A549 treated with AZD2906 at 1 μM for 4 hours (cell line): ENCODE measurements at places on chromosomes 3 and 15. TPM values are rescaled to one million over a fixed set of nuclear protein-coding genes. Genes with fewer than 3 reads are reported as not detected.

Gene PIK3R4
- 15.4 to 18.3 TPM (median 16.3 TPM) in 5 replicates for total RNA-seq

Gene NFKBIZ
- 7.9 to 8.8 TPM (median 8.5 TPM) in 5 replicates for total RNA-seq

Gene ACVR2B
- 1.7 to 2.6 TPM (median 2.5 TPM) in 5 replicates for total RNA-seq

Gene IL5RA
- not detected in 5 replicates for total RNA-seq

Gene MORC1
- total RNA-seq = not detected in 5 replicates

Gene ARPIN
- total RNA-seq = 9.6 to 12.7 TPM (median 12.2 TPM) in 5 replicates

Gene ERICH6
- total RNA-seq = 0.10 TPM in 1 of 5 replicates, not detected in the others

Gene SHF
- total RNA-seq = 0.36 to 0.75 TPM (median 0.53 TPM) in 5 replicates

Gene WNT5A
- 0.59 to 1.3 TPM (median 0.95 TPM) in 5 replicates for total RNA-seq

Gene GMNC
- not detected in 5 replicates for total RNA-seq

Gene GOLGA6D
- 0.02 to 0.03 TPM in 2 of 5 replicates, not detected in the others for total RNA-seq

Gene ARHGAP31
- total RNA-seq = 0.63 to 1.3 TPM (median 1.1 TPM) in 5 replicates

Gene ZIC1
- 0.01 to 0.16 TPM in 2 of 5 replicates, not detected in the others for total RNA-seq

Gene C3orf85
- total RNA-seq = not detected in 5 replicates

Gene SPRED1
- 7.0 to 8.4 TPM (median 8.0 TPM) in 5 replicates for total RNA-seq

Gene MYO5C
- 4.8 to 6.6 TPM (median 5.9 TPM) in 5 replicates for total RNA-seq

Gene GPR62
- not detected in 5 replicates for total RNA-seq

Gene LDHAL6B
- total RNA-seq = not detected in 5 replicates

Gene CFAP91
- total RNA-seq = 0.23 to 0.35 TPM (median 0.25 TPM) in 4 of 5 replicates, not detected in the other

Gene GOLGA8O
- total RNA-seq = 0.24 to 0.51 TPM (median 0.30 TPM) in 5 replicates

Gene SLC12A1
- total RNA-seq = not detected in 5 replicates

Gene WDR53
- 7.1 to 9.6 TPM (median 8.8 TPM) in 5 replicates for total RNA-seq

Gene CHST13
- 0.31 to 1.0 TPM (median 0.91 TPM) in 5 replicates for total RNA-seq

Gene AADACL2
- total RNA-seq = not detected in 5 replicates

Gene LMAN1L
- total RNA-seq = 0.02 to 0.06 TPM in 2 of 5 replicates, not detected in the others

Gene ROPN1
- not detected in 5 replicates for total RNA-seq

Gene SPATA12
- total RNA-seq = 0.29 to 0.55 TPM (median 0.39 TPM) in 5 replicates

Gene CHRFAM7A
- total RNA-seq = 4.4 to 7.5 TPM (median 6.5 TPM) in 5 replicates

Gene SENP8
- total RNA-seq = 1.3 to 2.3 TPM (median 2.3 TPM) in 5 replicates

Gene TMEM108
- total RNA-seq = 0.12 TPM in 1 of 5 replicates, not detected in the others

Gene CPLX3
- not detected in 5 replicates for total RNA-seq

Gene LIPC
- 0.03 to 0.31 TPM (median 0.14 TPM) in 4 of 5 replicates, not detected in the other for total RNA-seq

Gene OSTN
- total RNA-seq = not detected in 5 replicates

Gene RTP3
- not detected in 5 replicates for total RNA-seq

Gene PLCB2
- 0.38 to 0.97 TPM (median 0.84 TPM) in 5 replicates for total RNA-seq

Gene GOLGA8J
- total RNA-seq = 0.09 to 0.15 TPM in 2 of 5 replicates, not detected in the others

Gene B3GALNT1
- total RNA-seq = 0.17 to 0.39 TPM (median 0.22 TPM) in 5 replicates

Gene ACTRT3
- total RNA-seq = 2.6 to 3.3 TPM (median 3.1 TPM) in 5 replicates

Gene P2RY12
- not detected in 5 replicates for total RNA-seq

Gene CCDC33
- total RNA-seq = 6.3 to 7.5 TPM (median 7.4 TPM) in 5 replicates

Gene COPS2
- 52.7 to 98.2 TPM (median 55.7 TPM) in 5 replicates for total RNA-seq

Gene CLRN1
- total RNA-seq = not detected in 5 replicates

Gene GNAT1
- 0.05 to 0.25 TPM (median 0.22 TPM) in 3 of 5 replicates, not detected in the others for total RNA-seq

Gene CPA3
- not detected in 5 replicates for total RNA-seq

Gene SLC6A1
- total RNA-seq = not detected in 5 replicates

Gene SLC9A9
- total RNA-seq = 0.06 to 0.40 TPM (median 0.22 TPM) in 5 replicates

Gene NMB
- total RNA-seq = 12.1 to 26.1 TPM (median 22.8 TPM) in 5 replicates

Gene MFSD1
- 41.1 to 45.9 TPM (median 42.6 TPM) in 5 replicates for total RNA-seq

Gene CYP8B1
- 0.02 TPM in 1 of 5 replicates, not detected in the others for total RNA-seq

Gene LINGO1
- total RNA-seq = 6.7 to 11.6 TPM (median 9.6 TPM) in 5 replicates

Gene ARHGEF26
- total RNA-seq = 10.0 to 11.9 TPM (median 10.7 TPM) in 5 replicates

Gene OIP5
- 12.9 to 13.8 TPM (median 13.3 TPM) in 5 replicates for total RNA-seq

Gene CHRNA5
- 29.1 to 30.2 TPM (median 29.3 TPM) in 5 replicates for total RNA-seq

Gene BNC1
- total RNA-seq = 0.63 to 0.85 TPM (median 0.65 TPM) in 5 replicates

Gene GFM1
- 36.4 to 64.0 TPM (median 36.9 TPM) in 5 replicates for total RNA-seq
